Tracheal epithelial cell (primary cell): ENCODE measurements at places on chromosomes 4 and X. TPM values are rescaled to one million over a fixed set of nuclear protein-coding genes. Genes with fewer than 3 reads are reported as not detected.

Gene CYTL1
- total RNA-seq = 0.48 TPM in 1 of 2 replicates, not detected in the other

Gene TSPYL2
- 5.1 and 5.5 TPM in 2 replicates for total RNA-seq

Gene IL13RA2
- 2.4 and 7.5 TPM in 2 replicates for total RNA-seq

Gene DLG3
- 11.6 and 16.4 TPM in 2 replicates for total RNA-seq

Gene P2RY4
- not detected in 2 replicates for total RNA-seq

Gene DBET
- under 0.01 TPM in 1 of 2 replicates, not detected in the other for total RNA-seq

Gene GRIA3
- total RNA-seq = under 0.01 and 0.24 TPM in 2 replicates

Gene CD40LG
- total RNA-seq = not detected in 2 replicates

Gene ESX1
- total RNA-seq = not detected in 2 replicates

Gene OCIAD2
- 67.8 and 130 TPM in 2 replicates for total RNA-seq

Gene LPAR4
- total RNA-seq = not detected in 2 replicates

Gene CXCL1
- 2.6 and 92.1 TPM in 2 replicates for total RNA-seq

Gene BCAP31
- 256 and 267 TPM in 2 replicates for total RNA-seq

Gene DCAF12L2
- total RNA-seq = 0.24 TPM in 1 of 2 replicates, not detected in the other

Gene CNGA1
- 1.9 and 4.0 TPM in 2 replicates for total RNA-seq

Gene NLGN3
- total RNA-seq = not detected in 2 replicates

Gene PTPN13
- 64.1 and 72.9 TPM in 2 replicates for total RNA-seq

Gene DGAT2L6
- not detected in 2 replicates for total RNA-seq

Gene NEK1
- total RNA-seq = 5.1 and 11.9 TPM in 2 replicates

Gene ARHGEF6
- 0.64 and 0.72 TPM in 2 replicates for total RNA-seq

Gene TXK
- total RNA-seq = 0.21 and 0.48 TPM in 2 replicates

Gene TAF7L
- total RNA-seq = 0.21 and 0.24 TPM in 2 replicates

Gene RAPGEF2
- total RNA-seq = 17.9 and 28.0 TPM in 2 replicates

Gene CNKSR2
- total RNA-seq = 0.24 and 0.43 TPM in 2 replicates

Gene GSX2
- not detected in 2 replicates for total RNA-seq

Gene EREG
- 15.6 and 19.3 TPM in 2 replicates for total RNA-seq

Gene MXRA5
- 0.85 and 1.7 TPM in 2 replicates for total RNA-seq

Gene PPEF2
- total RNA-seq = 0.24 TPM in 1 of 2 replicates, not detected in the other

Gene GASK1B
- total RNA-seq = 2.8 and 3.1 TPM in 2 replicates

Gene TASL
- not detected in 2 replicates for total RNA-seq

Gene TIMM17B
- 52.1 and 53.1 TPM in 2 replicates for total RNA-seq

Gene PAGE2B
- not detected in 2 replicates for total RNA-seq

Gene DSPP
- not detected in 2 replicates for total RNA-seq

Gene PRSS12
- 11.8 and 24.1 TPM in 2 replicates for total RNA-seq

Gene TLR3
- 0.43 and 1.7 TPM in 2 replicates for total RNA-seq

Gene UCP1
- under 0.01 TPM in 1 of 2 replicates, not detected in the other for total RNA-seq

Gene STARD8
- under 0.01 and 2.4 TPM in 2 replicates for total RNA-seq

Gene LIMCH1
- 3.9 and 4.7 TPM in 2 replicates for total RNA-seq

Gene PAGE5
- not detected in 2 replicates for total RNA-seq

Gene JCHAIN
- total RNA-seq = not detected in 2 replicates

Gene GPRIN3
- under 0.01 TPM in 1 of 2 replicates, not detected in the other for total RNA-seq
